Activated T-cell treated with anti-CD3 and anti-CD28 coated beads for 4 hours (primary cell): ENCODE measurements at places on chromosomes 3 and 15.

DNA sequence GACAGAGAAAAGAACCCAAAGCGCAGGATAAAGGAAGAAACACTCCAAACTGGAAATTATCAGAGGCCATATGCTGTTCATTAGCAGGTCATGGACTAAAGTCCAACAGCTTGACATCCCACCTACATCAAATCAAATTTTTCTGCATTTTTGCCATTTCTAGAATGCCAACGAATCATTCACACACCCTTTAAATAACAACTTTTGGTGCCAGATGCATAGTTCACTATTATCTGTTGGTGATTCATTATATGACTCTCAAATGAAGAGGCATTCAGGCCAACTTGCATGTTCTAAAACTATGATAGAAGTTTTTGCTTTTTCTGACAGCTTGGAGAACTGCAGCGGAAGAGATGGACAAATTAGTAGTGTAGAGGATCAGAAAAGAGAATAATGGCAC, 529.8 kb upstream of the NAALADL2 start:
- DNase-seq = no peak

DNA sequence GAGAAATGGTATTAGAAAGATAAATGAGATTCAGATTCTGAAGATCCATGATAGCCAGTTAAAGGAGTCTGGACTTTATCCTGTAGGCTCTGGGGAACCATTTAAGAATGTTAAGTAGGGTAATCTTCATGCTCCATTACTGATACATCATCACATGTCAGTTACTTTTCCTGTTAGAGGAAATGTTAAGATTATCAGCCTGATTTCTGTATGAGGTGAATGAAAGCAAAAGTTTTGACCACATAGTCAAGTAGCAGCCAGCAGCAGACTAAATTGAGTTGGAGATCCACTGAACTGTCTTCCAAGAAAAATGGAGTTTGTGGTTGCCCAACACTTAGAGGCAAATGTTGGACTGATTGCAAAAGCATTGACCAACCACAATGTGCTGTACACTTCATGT, 4.7 kb upstream of the COPB2 start:
- DNase-seq = no peak

DNA sequence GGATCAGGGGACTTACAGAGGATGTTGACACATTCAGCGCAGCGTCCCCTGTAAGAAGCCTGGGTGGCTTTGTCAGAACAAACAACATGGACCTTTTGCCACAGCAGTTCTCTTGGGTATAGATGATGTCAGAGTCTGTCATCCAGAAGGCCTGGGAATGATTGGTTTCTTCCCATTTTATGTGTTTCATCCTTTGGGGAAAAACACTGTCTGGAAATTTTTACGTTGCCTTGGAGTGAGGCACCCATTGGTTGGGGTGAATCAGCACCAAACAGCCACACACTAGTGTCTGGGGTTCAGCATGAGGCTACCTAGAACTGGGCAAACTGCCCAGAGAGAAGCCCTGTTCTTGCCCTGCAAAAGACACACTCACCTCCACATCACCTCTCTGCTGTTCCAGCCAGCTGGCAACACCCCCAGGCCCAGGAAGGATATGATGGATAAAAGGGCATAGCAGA, 123.0 kb downstream of the FAM43A start:
- DNase-seq = no peak

- no peak for DNase-seq
Measured at GRCh38 chr3:3685721-3686120, 113.5 kb upstream of the LRRN1 start.

- DNase-seq = no peak
Measured at GRCh38 chr3:52147804-52148203, 6.4 kb downstream of the POC1A start.

DNA sequence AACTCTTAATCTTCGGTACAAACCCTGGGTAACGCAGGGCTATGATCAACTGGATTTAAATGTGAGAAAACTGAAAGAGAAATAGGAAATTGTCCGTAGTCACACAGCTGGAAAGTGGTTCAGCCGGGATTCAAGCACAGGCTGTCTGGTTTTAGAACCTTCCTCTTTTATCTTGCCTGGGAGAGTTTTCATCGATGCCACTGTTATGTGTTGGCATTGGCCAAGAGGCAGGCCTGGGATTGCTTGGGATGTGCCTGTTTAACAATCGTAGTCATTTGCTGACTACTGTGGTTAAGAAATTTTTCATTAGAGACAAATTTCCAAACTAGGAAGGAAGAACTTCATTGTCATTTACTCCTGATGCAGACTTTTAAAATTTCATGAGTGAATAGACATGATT, 4.3 kb downstream of the MCTP2 start:
- no peak for DNase-seq

DNA sequence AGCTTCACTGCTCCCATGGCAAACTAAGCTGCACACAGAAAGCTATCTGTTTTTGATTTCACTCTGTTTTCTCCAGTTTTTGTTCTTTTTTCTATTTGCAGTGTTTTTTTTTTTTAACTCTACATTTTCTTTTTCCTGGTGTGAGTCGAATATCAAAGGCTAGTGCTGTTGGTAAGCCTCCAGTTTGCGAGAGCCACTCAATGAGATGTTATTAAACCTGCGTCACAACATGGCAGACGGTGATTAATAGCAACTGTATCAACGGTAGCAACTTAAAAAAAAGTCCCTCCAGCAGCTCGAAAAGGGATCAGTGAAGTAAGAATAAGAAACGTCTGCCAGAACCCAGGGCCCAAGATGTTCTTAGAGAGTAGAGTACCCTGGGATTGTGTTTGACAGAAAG, 84.1 kb downstream of the MEIS2 start:
- no peak for DNase-seq

DNA sequence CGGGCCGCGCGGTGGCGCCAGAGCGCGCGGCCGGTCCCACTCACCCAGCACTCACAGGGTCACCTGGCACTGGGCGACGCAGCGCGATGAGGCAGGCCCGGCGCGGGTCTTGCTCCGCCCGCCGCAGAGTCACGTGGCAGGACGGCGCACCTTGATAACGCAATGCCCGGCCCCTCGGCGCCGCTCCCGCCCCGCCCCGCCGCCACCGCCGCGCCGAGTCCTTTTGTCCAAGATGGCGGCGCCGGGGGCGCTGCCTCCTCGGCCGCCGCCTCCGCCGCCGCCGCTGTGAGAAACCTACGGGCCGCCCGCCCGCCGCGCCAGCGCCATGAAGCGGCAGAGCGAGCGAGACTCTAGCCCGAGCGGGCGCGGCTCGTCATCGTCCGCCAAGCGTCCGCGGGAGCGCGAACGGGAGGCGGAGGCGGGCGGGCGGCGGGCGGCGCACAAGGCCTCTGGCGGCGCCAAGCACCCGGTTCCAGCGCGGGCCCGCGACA, at the start of gene RBM15B:
Gene RBM15B (plus strand): TSS at position 211 of the 491 bp plus-strand sequence. CDS start 115 bp downstream, at position 326.
- peak; percentile 90 for DNase-seq

DNA sequence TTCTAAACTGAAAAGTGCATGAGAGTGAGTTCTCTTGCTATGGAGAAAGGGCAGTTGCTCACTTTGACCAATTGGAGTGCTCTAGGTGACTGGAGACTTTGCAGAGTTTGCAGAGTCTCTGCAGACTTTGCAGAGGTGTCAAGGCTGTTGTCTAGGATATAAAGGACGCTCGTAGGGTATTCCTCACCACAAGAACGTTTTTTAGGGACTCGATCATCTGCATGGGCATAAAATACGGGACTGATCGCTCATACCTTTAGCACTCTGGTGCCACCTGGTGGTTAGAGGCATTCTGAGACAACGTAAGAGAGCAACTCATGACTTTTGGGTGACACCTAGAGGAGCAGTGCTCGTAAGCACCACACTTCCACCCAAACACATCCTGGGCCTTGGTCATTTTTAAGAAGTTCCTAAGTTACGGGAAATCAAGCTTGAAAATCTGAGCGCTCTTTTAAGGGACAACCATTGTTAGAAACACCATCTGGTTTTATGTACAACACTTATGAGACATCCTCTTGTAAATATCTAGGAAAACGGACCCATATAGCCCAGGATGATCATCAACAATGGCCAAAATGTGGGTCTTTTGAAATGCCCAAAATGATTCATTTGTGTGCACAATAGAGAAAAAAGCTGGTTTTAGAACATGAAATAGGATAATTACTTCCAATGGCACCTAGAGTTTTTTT, 51.6 kb upstream of the XCR1 start:
- peak; percentile 91 for DNase-seq

- no peak for DNase-seq
Measured at GRCh38 chr3:5389057-5389456, 201.6 kb downstream of the EDEM1 start.

- DNase-seq = no peak
Measured at GRCh38 chr15:79966634-79967297, 4.2 kb downstream of the BCL2A1 start.

DNA sequence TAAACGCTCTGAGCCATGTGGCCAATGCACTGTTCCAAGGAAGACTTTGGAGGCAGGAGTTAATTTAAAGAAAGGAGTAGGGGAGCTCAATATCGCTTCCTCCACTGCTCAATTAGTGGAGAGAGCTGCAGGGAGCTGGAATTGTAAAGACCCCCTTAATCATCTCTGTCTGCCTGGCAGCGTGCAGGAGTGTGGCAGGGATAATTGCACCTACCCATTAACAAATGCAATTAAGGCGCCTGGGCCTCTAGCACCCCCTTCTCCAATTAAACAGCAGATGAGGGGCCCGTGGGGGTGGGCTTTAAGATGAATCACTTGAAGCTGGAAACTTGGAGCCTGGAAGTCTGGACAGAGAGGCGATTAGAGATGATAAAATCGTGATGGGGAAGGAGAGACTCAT, 61.7 kb upstream of the GLCE start:
- DNase-seq = no peak

- DNase-seq = no peak
Measured at GRCh38 chr3:127273206-127273605, 14.6 kb downstream of the PRR20G start.

DNA sequence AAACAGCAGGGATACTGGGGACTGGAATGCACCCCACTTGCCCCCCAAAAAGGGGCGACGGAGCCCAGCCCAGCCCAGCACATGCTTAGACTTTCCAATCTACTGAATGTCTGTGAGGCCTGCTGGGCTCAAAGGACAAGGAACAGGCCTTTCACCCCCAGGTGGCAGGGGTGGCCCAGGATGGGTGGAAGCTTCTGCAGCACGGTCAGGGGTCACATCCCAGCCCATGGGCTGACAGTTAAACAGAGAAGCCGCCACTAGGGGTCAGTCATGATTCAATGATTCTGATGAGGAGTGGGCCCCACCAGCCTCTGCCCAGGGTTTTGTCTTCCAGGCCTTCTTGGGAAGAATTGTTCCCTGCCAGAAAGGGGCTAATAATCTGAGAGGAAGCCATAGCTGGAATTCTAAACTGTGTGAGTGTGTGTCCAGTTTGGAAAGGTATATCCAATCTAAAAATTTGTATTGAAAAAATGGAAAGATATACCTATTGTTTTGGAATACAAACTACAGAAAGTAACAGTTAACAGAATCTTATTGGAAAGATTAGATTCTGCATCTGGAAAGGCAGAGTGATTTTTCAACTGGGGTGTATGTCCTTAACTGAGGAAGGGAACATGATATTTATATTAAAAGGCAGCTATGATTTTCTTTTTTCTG, 2.2 kb downstream of the CHRNB4 start:
- DNase-seq = peak; percentile 31

DNA sequence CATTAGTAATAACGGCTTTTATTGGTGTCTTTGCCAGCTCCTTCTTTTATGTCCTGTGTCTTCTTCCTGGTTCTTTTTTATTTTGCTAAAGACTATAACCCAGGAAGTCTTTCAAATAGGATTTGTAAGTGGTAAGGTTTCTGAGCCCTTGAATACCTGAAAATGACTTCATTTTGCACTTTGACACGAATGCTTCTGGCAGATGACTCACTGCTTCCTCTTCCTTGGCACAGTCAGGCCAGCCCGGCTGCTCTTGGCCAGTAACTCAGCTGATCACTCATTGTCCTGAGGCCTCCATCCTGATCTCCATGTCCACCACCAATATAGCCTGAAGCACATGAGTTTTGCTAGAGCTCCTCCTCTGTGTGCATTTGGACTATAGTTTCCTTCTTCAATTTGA, 48.7 kb upstream of the NR2E3 start:
- DNase-seq = no peak

- DNase-seq = no peak
Measured at GRCh38 chr15:91670108-91670507, 183.4 kb upstream of the SLCO3A1 start.

DNA sequence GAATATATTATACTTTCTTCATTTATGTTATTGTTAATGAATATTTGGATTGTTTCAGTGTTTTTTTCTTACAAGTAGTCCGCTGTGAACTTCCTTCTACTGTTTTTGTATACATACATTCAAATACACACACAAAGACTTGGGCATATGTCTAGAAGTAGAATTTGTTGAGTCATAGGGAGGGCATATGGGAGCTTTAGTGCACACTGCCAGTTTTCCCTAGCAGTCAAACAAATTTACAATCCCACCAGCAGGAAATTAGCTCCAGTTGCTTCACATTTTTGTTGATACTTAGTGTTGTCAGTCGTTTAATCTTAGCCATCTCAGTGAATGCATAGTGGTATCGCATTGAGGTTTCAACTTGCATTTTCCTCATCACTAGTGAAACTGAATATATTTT, 492.3 kb downstream of the DIPK2A start:
- no peak for DNase-seq

GRCh38 chr3:173044998-173045397, 96.0 kb downstream of the SPATA16 start:
- no peak for DNase-seq

DNA sequence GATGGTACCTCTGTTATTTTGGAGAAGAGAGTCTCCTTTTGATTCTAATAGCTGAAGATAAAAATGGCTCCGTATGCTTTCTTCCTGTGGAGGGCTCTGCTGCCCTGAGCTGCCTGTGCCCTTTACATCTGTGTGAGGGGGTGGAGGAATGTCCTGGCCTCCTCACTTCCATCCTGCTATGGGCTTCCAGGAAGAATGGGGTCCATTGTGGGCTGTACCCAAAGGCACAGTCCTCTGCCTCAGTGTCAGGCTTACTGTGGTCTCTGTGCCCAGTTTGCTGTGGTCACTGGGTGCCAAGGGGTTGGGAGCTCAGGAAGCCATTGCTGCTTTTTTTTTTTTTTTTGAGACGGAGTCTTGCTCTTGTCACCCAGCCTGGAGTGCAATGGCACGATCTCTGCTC, 14.4 kb downstream of the DAG1 start:
- DNase-seq = no peak

- no peak for DNase-seq
Measured at GRCh38 chr15:56715220-56715619, 18.1 kb downstream of the ZNF280D start.

DNA sequence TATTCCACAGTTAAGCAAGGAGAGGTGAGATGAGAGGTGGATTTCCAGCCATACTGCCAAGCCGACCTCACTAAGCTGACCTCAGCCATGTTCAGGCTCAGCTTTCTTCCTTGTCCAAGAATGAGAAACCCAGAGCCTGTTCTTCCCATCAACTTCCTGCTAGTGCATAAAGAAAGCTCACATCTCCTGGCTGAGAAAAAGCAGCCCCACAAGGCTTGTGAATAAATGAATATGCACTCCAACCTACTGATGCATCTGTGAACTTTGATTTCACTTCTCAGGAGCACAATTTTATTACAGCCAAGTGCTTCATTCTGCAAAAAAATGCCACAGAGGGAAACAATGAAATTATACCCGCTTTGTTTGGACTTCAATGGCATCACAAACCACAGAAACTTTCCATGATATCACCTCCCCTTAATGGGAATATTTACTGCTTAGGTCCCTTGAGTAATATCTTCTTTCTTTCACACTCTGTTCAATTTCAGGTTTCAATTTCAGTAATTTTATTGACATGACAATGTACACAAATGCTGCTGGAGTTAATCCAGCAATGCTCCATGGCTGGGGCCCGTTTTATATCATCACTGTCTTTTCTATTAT, 437.0 kb upstream of the PPP2R3A start:
- DNase-seq = no peak

- DNase-seq = no peak
Measured at GRCh38 chr3:42451546-42452230, 41.3 kb upstream of the LYZL4 start.

- DNase-seq = peak; percentile 12
Measured at GRCh38 chr15:59688423-59688781, 718 bp downstream of the BNIP2 start.
